ENCODE measurements at places on chromosomes 7 and 10. TPM values are rescaled to one million over a fixed set of nuclear protein-coding genes. Genes with fewer than 3 reads are reported as not detected.
A peak's percentile ranks its signal among the peaks of the same experiment; 100 is the strongest.

TMEM176B gene
- not detected for total RNA-seq

DNA sequence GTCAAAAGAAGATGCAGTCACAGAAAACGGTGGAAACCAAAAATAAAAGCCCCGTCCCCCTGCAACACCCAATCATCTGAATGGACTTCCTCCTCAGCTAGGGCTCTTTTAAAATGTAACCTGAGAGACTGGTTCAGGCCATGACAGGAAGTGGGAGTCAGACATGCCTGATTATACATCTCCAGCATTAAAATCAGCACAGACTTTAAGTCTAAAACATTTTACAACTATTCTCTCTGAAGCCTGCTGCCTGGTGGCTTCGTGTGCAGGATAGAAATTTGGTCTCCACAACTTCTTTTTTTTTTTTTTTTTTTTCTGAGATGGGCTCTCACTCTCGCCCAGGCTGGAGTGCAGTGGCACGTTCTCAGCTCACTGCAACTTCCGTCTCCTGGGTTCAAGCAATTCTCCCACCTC is 30.3 kb downstream of the HACD1 start:
- H3K27me3 ChIP-seq, result no peaks in the 10 kb centered on the region
- no peaks in the 10 kb centered on the region for H3K36me3 ChIP-seq
- peak; percentile 43 for DNase-seq
- no peak overlapping the region for H3K27ac ChIP-seq
- no peak overlapping the region for H3K4me3 ChIP-seq

GRCh38 chr7:126079151-126079550 is 1149.5 kb upstream of the POT1 start:
- no peaks in the 10 kb centered on the region for H3K27me3 ChIP-seq
- H3K27ac ChIP-seq, result no peak overlapping the region
- no peak for DNase-seq
- H3K4me1 ChIP-seq, result no peaks in the 10 kb centered on the region
- H3K36me3 ChIP-seq, result no peaks in the 10 kb centered on the region

DNA sequence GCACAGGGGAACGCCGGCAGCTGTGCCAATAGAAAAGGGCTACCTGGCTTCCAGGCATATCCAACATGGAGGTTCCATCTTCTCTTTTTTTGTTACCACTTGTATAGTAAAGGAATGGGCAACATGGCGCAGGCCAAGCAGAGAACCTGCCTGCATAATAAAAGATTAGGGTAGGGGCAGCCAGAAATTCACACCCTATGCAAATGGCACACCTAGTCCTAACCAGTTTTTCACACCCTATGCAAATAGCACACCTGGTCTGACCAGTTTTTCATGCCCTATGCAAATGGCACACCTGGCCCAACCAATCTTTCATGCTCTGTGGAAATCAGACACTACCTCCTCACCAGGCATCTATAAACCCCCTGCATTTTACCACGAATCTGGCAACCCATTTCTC is 369.5 kb downstream of the IPMK start:
- no peak overlapping the region for H3K27ac ChIP-seq
- H3K36me3 ChIP-seq, result no peaks in the 10 kb centered on the region
- H3K27me3 ChIP-seq, result no peaks in the 10 kb centered on the region
- no peaks in the 10 kb centered on the region for H3K4me1 ChIP-seq
- no peak for DNase-seq

GRCh38 chr10:66927251-66927935 is 1.6 kb downstream of the LRRTM3 start:
- H3K4me3 ChIP-seq, result no peak overlapping the region
- H3K27me3 ChIP-seq, result peaks cover 14% of the 10 kb centered on the region
- no peak overlapping the region for H3K27ac ChIP-seq
- H3K36me3 ChIP-seq, result no peaks in the 10 kb centered on the region

DNA sequence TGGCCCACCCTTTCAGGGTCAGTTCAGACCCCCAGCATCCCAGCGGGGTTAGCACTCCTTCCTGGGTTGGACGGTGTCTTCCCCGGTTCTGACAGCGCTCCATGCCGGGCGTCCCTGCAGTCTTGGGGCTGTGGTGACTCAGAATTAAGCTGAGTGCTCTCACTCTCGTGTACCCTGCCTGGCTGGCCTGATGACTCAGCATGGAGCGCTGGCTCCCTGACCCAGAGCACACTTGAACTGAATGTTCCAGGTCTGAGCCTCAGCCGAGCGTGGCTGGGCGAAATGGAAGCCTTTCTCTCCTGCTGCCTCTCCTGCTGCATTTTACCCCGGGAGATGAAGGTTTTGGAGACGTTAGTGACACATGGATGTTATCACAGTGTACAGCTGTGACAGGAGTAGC is 7.1 kb downstream of the BAG3 start:
- peaks cover 20% of the 10 kb centered on the region for H3K36me3 ChIP-seq
- peak overlapping the region; percentile 6 for H3K4me3 ChIP-seq
- H3K27ac ChIP-seq, result peak overlapping the region; percentile 89
- peaks cover 45% of the 10 kb centered on the region for H3K4me1 ChIP-seq
- no peaks in the 10 kb centered on the region for H3K27me3 ChIP-seq

GRCh38 chr7:82745117-82745516 is 301.5 kb upstream of the CACNA2D1 start:
- DNase-seq, result peak; percentile 8
- no peak overlapping the region for H3K4me3 ChIP-seq
- H3K36me3 ChIP-seq, result no peaks in the 10 kb centered on the region
- H3K27ac ChIP-seq, result no peak overlapping the region
- H3K27me3 ChIP-seq, result no peaks in the 10 kb centered on the region
- H3K4me1 ChIP-seq, result peaks cover 4% of the 10 kb centered on the region

PCLO gene
- under 0.01 TPM for total RNA-seq

GRCh38 chr10:24953675-24954074 is 1.3 kb upstream of the PRTFDC1 start:
- H3K27ac ChIP-seq, result peak overlapping the region; percentile 84
- DNase-seq, result no peak
- H3K4me1 ChIP-seq, result peaks cover 26% of the 10 kb centered on the region
- no peak overlapping the region for H3K4me3 ChIP-seq
- H3K36me3 ChIP-seq, result no peaks in the 10 kb centered on the region

GPR158 gene
- total RNA-seq, result not detected

GRCh38 chr10:10846504-10846900 is 171.2 kb upstream of the CELF2 start:
- H3K27me3 ChIP-seq, result no peaks in the 10 kb centered on the region
- no peaks in the 10 kb centered on the region for H3K36me3 ChIP-seq
- DNase-seq, result no peak

DNA sequence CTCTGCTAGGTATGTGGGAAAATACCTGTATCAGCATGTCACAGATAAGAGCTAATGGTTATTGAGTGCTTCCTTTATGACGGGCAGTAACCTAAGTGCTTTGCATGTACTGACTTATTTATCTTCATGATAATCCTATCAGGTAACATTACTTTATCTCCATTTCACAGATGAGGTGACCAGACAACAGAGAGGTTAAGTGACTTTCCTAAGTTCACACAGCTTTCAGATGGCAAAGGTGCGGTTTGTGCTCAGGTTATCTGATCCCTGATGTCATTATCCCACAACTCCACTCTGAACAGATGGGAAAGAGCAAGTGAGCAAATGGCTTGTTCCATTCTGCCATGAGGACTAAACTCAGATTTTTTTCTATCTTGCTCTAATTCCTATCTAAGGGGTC is 217.0 kb upstream of the PODXL start:
- no peak overlapping the region for H3K27ac ChIP-seq
- DNase-seq, result no peak
- H3K36me3 ChIP-seq, result no peaks in the 10 kb centered on the region
- no peak overlapping the region for H3K4me3 ChIP-seq
- H3K4me1 ChIP-seq, result no peaks in the 10 kb centered on the region

DNA sequence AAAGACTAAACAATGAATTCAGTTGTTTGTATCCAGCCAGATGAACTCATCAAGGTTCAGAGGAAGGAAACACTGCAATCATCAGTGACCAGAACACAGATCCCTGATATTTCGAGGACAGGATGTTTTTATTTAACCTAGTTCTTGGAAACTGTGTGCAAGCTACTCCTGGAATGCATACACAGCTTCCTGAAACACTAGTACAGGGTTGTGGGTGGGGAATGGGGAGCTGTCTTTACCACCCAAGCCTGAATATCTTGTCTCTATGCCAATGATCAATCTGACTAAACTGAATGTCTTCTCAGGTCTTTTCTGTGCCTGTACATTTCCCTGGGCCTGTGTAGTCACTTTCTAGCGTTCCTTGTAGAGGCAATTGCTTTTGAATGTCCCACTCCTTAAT is 374.6 kb downstream of the CALN1 start:
- H3K27ac ChIP-seq, result no peak overlapping the region
- H3K4me3 ChIP-seq, result no peak overlapping the region
- H3K4me1 ChIP-seq, result no peaks in the 10 kb centered on the region
- DNase-seq, result no peak
- H3K36me3 ChIP-seq, result no peaks in the 10 kb centered on the region

- no peak overlapping the region for H3K27ac ChIP-seq
- DNase-seq, result peak; percentile 11
- no peaks in the 10 kb centered on the region for H3K36me3 ChIP-seq
- H3K4me1 ChIP-seq, result no peaks in the 10 kb centered on the region
- H3K4me3 ChIP-seq, result no peak overlapping the region
Measured at GRCh38 chr10:34821587-34822585, 6.8 kb upstream of the PARD3 start.

PNLIPRP1 gene
- total RNA-seq, result not detected

APBB1IP gene
- not detected for total RNA-seq

PILRA gene
- total RNA-seq, result not detected

DNA sequence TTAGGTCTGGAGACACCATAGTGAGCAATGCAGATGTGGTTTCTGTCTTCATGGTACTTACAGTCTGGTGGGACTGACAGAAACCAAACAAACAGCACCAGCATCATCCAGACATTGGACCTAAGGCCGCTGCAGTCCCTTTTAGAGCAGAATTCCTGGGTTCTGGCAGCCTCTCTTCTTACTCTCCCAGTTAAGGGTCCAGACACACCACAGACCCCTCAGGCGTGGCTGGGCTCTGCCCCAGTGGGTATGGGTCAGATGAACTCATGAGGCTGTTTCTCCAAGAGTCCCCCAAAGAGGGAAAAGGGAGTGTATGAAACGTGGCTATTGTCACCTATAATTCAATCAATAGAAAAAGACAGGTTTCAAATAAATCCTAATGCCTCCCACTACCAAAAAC is 31.3 kb downstream of the PRLHR start:
- no peak for DNase-seq
- H3K4me1 ChIP-seq, result peaks cover 2% of the 10 kb centered on the region
- peaks cover 4% of the 10 kb centered on the region for H3K27me3 ChIP-seq
- H3K4me3 ChIP-seq, result no peak overlapping the region
- H3K36me3 ChIP-seq, result no peaks in the 10 kb centered on the region
- H3K27ac ChIP-seq, result no peak overlapping the region

GOLGA7B gene
- not detected for total RNA-seq

DNA sequence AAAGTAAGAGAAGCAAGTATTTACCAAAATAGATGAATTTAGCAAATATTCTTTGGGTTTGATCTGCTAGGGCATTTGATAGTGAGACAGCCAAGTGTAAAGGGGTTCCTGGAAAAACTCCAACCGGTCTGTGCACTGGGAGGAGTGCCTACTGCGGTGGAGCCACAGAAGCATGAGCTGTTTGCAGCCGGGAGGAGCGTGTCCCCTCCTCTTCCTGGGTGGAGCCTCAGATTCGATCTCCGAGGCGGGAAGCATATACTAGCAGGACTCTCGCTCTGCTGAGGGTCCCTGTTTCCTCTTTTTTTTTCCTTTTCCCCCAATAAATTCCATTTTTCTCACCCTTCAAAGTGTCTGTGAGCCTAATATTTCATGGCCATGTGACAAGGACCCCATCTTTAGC is 45.1 kb upstream of the MET start:
- H3K27me3 ChIP-seq, result peaks cover 16% of the 10 kb centered on the region
- no peak overlapping the region for H3K27ac ChIP-seq
- H3K36me3 ChIP-seq, result no peaks in the 10 kb centered on the region
- DNase-seq, result no peak
- H3K4me3 ChIP-seq, result no peak overlapping the region

GRCh38 chr10:131921184-131921583 is 20.4 kb downstream of the PPP2R2D start:
- H3K27ac ChIP-seq, result no peak overlapping the region
- no peaks in the 10 kb centered on the region for H3K36me3 ChIP-seq
- no peak for DNase-seq
- H3K4me1 ChIP-seq, result peaks cover 2% of the 10 kb centered on the region

DNA sequence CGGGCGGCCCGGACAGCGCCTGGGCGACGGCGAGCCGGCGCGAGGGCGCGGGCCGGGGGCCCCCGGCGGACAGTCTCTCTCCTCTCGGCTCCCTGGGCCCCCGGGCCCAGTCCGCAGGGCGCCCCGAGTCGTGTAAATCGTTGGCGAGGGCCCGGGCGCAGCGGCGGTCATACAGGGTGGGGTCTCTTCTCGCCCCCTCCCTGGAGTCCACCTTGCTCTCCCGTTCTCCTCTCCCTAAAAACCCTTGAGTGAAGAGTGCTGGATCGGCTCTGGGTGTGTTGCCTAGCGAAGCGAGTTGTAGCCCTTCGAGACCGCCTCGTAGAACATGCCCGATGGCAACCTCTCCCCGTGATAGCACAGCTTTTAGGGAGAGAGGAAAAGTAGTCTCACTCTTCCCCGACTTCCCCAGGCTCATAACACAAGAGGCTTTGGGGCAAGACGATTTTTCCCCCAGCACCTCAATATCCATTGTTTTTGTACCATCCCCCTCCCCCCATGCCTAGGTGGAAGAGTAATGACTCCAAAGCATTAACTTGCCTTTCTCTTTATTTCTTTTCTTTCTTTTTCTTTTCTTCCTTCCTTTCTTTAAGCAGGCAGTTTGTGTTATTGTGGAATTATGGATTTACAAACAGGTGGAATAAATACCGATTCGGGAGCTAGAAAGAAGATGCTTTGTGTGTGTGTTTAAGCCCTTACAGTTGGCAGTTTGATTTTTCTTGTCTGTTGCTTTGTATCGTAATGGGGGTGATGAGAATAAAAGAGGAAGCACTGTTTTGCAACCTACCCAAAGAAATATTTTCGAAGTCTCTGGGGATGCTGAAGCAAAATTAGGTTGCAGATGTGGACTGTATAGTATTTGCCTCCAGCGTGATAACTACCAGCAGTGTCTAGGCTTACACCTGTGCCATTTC is 822 bp downstream of the SHOC2 start:
- H3K36me3 ChIP-seq, result no peaks in the 10 kb centered on the region
- H3K27ac ChIP-seq, result peak overlapping the region; percentile 71
- DNase-seq, result peak; percentile 17

DNA sequence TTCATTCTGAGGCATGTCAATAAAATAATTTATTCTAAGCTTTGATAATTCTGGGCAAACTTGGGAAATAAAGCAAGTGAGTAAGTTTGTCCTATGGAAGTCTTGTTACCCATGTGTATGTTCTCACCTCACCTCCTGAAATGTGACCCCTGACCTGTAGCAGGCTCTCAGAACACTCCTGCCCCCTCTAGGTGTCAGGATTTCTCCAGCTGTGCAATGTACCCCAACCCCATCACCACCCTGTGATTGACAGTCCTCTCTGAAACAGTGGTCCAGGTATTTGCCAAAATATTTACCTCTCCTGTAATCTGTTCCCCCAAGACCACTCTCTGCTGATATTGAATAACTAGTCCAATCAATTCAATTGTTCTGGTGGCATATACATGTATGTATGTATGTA is 122.6 kb upstream of the PTER start:
- H3K27ac ChIP-seq, result no peak overlapping the region
- H3K4me1 ChIP-seq, result no peaks in the 10 kb centered on the region
- H3K4me3 ChIP-seq, result no peak overlapping the region
- no peaks in the 10 kb centered on the region for H3K27me3 ChIP-seq
- no peak for DNase-seq

PRKAR2B gene
- total RNA-seq, result 8.1 TPM

Measured in IMR-90 (cell line).